ENCODE measurements at places on chromosomes 12 and 14.

DNA sequence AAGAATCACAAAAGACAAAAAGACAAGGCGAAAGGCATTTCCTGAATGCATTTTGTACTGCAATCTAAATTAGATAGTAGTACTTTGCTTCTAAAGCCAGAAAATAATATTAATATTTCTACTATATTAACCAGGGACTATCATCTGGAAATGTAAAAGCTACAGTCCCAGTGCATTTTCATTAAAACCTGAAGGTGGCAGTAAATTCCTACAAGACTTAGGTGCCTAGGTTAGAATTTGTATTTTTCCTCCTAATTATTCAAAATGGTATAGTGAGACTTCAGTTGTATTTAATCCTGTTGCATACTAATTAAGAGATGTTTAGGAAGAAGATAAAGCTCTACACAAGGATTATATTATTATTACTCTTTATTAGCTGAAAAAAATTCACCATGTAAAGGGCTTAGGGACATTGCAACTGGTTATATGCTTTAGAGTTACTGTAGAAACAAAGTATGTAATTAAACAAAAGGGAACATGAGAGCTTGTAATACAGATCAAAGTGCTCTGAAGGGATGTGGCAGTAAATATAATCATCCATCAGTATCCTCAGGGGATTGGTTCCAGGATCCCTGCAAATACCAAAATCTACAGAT lies 53.6 kb downstream of the BRMS1L start:
- peak; percentile 5 for DNase-seq

DNA sequence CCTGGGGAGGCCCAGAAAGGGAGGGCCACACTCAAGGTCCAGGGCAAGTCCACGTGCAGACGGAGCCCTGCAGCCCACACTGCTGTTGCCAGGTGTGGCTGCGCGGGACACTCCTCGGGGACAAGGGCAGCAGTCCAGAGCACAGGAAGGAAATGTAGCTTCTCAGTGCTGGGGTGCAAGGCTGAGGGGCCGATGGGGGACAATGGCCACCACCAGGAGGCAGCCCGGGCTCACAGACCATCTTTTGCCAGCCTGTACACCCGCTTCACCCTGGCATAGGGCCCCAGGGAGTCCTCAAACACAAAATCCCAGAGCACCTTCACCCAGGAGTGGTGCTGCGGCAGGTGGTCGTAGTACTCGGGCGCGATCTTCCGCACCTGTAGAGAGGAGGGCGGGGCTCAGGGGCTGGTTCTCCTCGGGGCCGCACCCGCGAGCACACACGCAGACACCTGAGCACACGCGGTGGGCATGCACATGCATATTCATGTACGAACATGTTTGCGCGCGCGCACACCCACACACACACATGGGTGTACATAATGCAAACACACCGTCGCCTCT lies 12.8 kb downstream of the DEGS2 start:
- peak; percentile 2 for DNase-seq

GRCh38 chr14:23310546-23310945 lies 3.9 kb downstream of the BCL2L2 start:
- no peak for DNase-seq

- no peak for DNase-seq
Observed at GRCh38 chr12:121468499-121468801, 68.5 kb downstream of the RNF34 start.

- DNase-seq: no peak
Observed at GRCh38 chr12:40101747-40102146, 4.1 kb downstream of the SLC2A13 start.

DNA sequence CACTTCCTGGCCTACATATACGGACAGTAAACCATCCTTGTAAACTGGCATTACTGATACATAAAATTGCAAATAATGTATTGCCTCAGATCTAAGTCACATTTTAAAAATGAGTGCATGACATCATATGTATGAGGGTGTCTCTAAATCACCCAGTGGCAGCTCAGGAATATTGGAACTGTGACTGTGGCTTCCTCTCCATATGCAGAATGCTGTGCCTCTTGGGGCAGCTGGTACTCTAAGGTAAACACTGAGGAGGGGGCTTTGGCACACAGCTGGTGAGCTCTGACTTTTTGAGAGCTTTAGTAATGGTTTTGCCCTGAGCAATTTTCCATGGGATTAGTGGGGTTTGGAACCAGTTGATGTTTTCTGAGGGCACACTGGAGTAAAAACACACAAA lies 263.7 kb downstream of the BMP4 start:
- no peak for DNase-seq

- peak; percentile 56 for DNase-seq
Observed at GRCh38 chr12:66055837-66056319, 74.7 kb downstream of the LLPH start.

Data from inflammatory macrophage (primary cell).